ENCODE measurements at places on chromosomes 5 and 9.
A peak's percentile ranks its signal among the peaks of the same experiment; 100 is the strongest.

DNA sequence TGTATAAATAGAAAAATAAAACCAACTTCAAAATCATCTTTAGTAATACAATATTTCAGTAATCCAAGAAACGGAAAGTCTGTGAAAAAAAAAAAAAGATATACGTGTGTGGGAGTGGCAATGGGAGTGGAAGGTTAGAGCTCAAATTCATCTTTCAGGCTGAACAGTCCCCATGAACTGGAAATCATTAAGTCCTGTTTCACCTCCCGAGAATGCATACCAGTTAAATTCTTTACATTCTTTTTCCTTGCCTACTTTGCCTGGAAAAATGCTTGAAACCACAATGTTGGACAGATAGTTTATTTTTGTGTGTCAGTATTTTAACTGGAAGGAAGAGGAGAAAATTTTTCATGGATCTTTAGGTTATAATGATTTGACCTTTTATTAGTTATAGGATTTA is 166.8 kb downstream of the MUSK start:
- no peaks in the 10 kb centered on the region for H3K27me3 ChIP-seq
- H3K4me1 ChIP-seq = no peaks in the 10 kb centered on the region
- H3K4me3 ChIP-seq = no peak overlapping the region
- DNase-seq = no peak
- H3K27ac ChIP-seq = no peak overlapping the region
- no peaks in the 10 kb centered on the region for H3K36me3 ChIP-seq

- no peak for DNase-seq
- no peak overlapping the region for H3K27ac ChIP-seq
- H3K36me3 ChIP-seq = no peaks in the 10 kb centered on the region
- no peak overlapping the region for H3K4me3 ChIP-seq
Observed at GRCh38 chr9:17083258-17083657, 51.6 kb upstream of the CNTLN start.

- H3K27ac ChIP-seq = peak overlapping the region; percentile 47
- no peaks in the 10 kb centered on the region for H3K27me3 ChIP-seq
- DNase-seq = peak; percentile 56
Observed at GRCh38 chr9:13568841-13569601, 289.5 kb upstream of the MPDZ start.

GRCh38 chr5:132406144-132406783 is 36.8 kb downstream of the SLC22A5 start:
- H3K27me3 ChIP-seq = no peaks in the 10 kb centered on the region
- no peak overlapping the region for H3K27ac ChIP-seq
- no peak overlapping the region for H3K4me3 ChIP-seq
- no peak for DNase-seq
- H3K36me3 ChIP-seq = peaks cover under 1% of the 10 kb centered on the region
- H3K4me1 ChIP-seq = peaks cover 25% of the 10 kb centered on the region

Data from DND-41 (cell line).